ENCODE measurements at places on chromosomes 12 and 14. TPM values are rescaled to one million over a fixed set of nuclear protein-coding genes. Genes with fewer than 3 reads are reported as not detected.

NRDE2 gene
- 18.9 TPM for total RNA-seq

DNA sequence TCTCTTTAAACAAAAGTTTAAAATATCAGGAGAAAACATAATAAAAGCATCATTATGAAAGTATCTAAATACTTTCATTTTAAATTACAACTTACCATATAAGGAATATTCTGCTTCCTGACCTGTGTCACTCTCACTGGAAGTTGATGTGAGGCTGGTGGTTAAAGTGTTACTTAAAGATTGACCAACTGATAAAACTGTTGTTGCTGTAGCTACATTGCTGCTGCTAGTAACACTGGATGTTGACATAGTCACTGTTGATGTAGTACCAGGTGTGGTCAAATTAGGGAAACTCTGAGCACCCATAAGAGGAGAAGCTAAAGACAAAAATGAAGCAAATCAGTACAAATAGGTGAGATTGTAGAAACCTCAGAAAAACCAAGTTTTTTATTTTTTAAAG, 79.9 kb downstream of the HECTD1 start:
- H3K27me3 ChIP-seq, result no peaks in the 10 kb centered on the region
- peaks cover 20% of the 10 kb centered on the region for H3K36me3 ChIP-seq
- DNase-seq, result no peak
- no peak overlapping the region for H3K27ac ChIP-seq

- DNase-seq, result peak; percentile 64
- no peaks in the 10 kb centered on the region for H3K27me3 ChIP-seq
- H3K4me1 ChIP-seq, result no peaks in the 10 kb centered on the region
- H3K4me3 ChIP-seq, result no peak overlapping the region
- H3K27ac ChIP-seq, result no peak overlapping the region
Measured at GRCh38 chr14:93128725-93129459, 13.2 kb upstream of the ITPK1 start.

DNA sequence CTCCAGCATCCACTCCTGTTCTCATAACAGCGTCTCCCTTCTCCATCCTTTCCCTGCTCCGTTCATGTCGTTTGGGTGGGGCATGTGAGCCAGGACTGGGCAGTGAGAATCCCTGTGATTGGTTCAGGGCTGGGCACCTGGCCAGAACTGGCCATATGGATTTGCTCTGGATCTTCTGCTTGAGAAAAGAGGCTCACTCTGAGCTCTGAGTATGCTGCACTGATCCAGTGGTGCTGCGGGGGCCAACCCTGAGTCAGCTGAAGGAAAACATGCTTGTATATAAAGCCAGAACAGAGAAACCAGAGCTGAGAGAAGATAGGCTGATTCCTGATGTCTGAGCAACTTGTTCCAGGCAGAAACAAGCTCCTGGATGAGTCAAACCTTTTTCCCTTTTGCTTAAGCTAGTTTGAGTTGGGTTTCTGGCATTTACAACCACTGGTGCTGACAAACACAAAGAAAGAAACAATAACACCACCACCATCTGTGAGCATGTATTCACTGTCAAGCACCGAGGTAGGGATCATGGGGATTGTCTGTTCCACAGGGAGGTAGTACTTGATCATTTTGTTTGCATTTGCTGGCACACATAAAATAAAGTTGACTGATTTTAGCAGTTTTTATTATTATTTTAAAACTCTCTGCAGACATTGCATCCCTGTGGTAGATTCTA, 14.0 kb upstream of the HPD start:
- no peaks in the 10 kb centered on the region for H3K36me3 ChIP-seq
- no peak overlapping the region for H3K4me3 ChIP-seq
- DNase-seq, result peak; percentile 91
- H3K27me3 ChIP-seq, result no peaks in the 10 kb centered on the region
- no peaks in the 10 kb centered on the region for H3K4me1 ChIP-seq

DNA sequence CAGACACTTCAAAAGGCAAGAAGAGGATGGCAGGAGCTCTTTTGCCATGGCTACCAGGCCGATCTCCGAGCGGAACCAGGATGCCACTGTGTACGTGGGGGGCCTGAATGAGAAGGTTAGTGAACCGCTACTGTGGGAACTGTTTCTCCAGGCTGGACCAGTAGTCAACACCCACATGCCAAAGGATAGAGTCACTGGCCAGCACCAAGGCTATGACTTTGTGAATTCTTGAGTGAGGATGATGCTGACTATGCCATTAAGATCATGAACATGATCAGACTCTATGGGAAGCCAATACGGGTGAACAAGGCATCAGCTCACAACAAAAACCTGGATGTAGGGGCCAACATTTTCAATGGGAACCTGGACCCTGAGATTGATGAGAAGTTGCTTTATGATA, 9.8 kb downstream of the GARIN2 start:
- H3K4me1 ChIP-seq, result no peaks in the 10 kb centered on the region
- no peak for DNase-seq
- no peaks in the 10 kb centered on the region for H3K36me3 ChIP-seq
- no peak overlapping the region for H3K4me3 ChIP-seq
- no peak overlapping the region for H3K27ac ChIP-seq

DNA sequence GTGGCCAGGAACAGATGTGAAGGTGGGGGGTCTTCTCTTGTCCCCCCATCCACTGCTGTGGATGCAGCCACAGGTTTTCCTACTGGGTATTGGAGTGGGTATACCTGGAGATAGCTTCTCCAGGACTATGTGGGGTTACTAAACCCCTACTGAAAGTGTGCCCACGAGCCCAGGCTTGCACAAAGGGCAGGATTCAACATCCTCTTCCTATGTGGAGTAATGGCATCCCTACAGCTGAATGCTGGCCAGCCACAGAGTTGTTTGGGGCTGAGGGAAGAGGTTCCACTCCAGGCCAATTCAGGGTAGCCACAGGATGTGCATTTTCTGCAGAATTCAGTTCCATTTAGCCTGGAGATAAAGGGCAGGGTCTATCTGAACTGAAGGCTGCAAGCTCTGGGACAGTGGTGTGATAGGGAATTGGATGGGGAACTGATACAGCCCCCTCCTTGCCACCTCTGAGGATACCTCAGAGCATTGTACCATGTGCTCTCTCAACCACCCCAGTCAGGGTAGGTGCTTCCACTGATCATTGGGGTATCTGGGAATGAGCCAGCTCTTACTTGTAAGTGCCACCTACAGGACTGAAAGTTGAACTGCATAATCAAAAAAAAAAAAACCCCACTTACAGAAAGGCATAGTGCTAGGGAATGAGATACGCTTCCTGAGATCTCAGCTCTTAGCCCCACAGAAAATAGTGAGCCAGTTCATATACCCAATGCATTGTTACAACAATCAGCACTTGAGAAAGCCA, 187.1 kb downstream of the KITLG start:
- no peaks in the 10 kb centered on the region for H3K4me1 ChIP-seq
- no peak for DNase-seq
- H3K27ac ChIP-seq, result no peak overlapping the region
- no peaks in the 10 kb centered on the region for H3K36me3 ChIP-seq
- no peaks in the 10 kb centered on the region for H3K27me3 ChIP-seq

EML1 gene
- total RNA-seq, result 88.0 TPM

TAS2R14 gene
- 3.0 TPM for total RNA-seq

GRCh38 chr12:3120701-3121100, 43.5 kb downstream of the TSPAN9 start:
- no peak overlapping the region for H3K4me3 ChIP-seq
- no peaks in the 10 kb centered on the region for H3K27me3 ChIP-seq
- H3K4me1 ChIP-seq, result peaks cover 16% of the 10 kb centered on the region
- H3K27ac ChIP-seq, result peak overlapping the region; percentile 69

- H3K27me3 ChIP-seq, result no peaks in the 10 kb centered on the region
- H3K4me3 ChIP-seq, result no peak overlapping the region
- H3K36me3 ChIP-seq, result no peaks in the 10 kb centered on the region
- DNase-seq, result peak; percentile 60
- no peaks in the 10 kb centered on the region for H3K4me1 ChIP-seq
Measured at GRCh38 chr14:91897106-91897701, 29.9 kb upstream of the TC2N start.

GRCh38 chr14:70884595-70885342, 22.5 kb upstream of the PCNX1 start:
- H3K27me3 ChIP-seq, result no peaks in the 10 kb centered on the region
- no peaks in the 10 kb centered on the region for H3K36me3 ChIP-seq
- H3K27ac ChIP-seq, result no peak overlapping the region
- DNase-seq, result no peak
- no peaks in the 10 kb centered on the region for H3K4me1 ChIP-seq

GRCh38 chr14:81471062-81471461, 62.6 kb downstream of the SEL1L start:
- no peak overlapping the region for H3K4me3 ChIP-seq
- H3K27ac ChIP-seq, result no peak overlapping the region
- DNase-seq, result no peak
- no peaks in the 10 kb centered on the region for H3K4me1 ChIP-seq
- H3K27me3 ChIP-seq, result no peaks in the 10 kb centered on the region
- peaks cover 6% of the 10 kb centered on the region for H3K36me3 ChIP-seq

DNA sequence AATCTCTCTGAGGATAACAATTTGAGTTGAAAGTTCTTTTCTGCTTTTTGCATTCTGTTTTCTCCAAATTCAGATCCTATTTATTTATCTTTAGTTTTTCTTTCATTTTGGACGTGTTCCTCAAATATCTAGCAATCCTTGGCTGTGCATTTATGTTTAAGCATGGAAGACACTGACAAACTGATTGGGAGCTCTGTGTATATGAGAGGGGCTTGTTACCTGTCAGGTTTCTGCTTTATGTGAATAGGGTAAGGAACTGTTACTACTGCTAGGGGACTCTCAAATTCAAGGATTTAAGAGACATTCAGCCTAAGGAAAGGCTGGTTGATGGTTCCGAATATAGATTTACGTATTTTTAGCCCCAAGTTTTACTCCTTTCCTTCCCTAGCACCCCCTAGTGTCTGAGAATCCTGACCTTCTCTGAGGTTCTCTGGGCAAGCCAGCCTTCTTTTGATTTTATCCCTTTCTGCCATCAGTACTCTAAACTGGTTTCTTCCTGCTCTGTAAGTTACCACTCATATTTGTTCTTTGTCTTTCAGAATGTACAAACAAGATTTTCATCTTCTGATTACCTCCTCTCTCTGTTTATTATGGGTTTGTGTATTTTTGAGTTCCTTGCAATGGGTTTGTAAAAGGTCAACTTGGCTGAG, 30.5 kb downstream of the YLPM1 start:
- H3K4me3 ChIP-seq, result no peak overlapping the region
- DNase-seq, result no peak
- peaks cover 18% of the 10 kb centered on the region for H3K36me3 ChIP-seq
- no peak overlapping the region for H3K27ac ChIP-seq

GRCh38 chr12:89411234-89411633, 58.9 kb upstream of the DUSP6 start:
- peaks cover 8% of the 10 kb centered on the region for H3K4me1 ChIP-seq
- H3K27me3 ChIP-seq, result no peaks in the 10 kb centered on the region
- no peak overlapping the region for H3K4me3 ChIP-seq
- no peak for DNase-seq
- no peak overlapping the region for H3K27ac ChIP-seq

POTEM gene
- not detected for total RNA-seq

DNA sequence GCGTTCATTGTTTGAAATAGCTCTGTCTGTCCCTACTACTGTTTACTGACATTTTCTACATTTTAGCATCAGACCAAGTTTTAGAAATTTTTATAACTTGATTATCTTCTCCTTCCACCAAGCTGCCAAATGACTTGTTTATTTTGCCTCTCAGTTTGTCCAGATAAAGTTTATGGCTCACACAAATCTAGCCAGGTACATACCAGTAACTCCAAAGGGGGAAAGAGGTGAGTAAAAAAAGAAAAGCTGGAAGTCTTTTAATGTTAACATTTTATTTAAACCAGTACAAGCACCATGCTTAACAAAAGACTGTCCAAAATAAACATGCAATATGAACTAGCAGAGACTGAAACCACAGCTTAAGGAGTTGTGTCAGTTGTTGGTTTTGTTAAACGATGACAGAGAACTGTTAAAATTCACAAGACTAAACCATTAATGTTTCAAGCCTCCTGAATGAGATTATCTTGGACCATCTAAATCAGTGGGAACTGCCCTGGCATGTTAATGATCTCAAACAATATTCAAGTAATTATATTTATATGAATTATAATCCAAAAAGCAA, 14.5 kb downstream of the GMFB start:
- H3K36me3 ChIP-seq, result peaks cover 6% of the 10 kb centered on the region
- peaks cover 5% of the 10 kb centered on the region for H3K4me1 ChIP-seq
- no peak overlapping the region for H3K27ac ChIP-seq
- H3K4me3 ChIP-seq, result no peak overlapping the region
- no peaks in the 10 kb centered on the region for H3K27me3 ChIP-seq

KLHDC2 gene
- 163 TPM for total RNA-seq

IAPP gene
- total RNA-seq, result not detected

DNA sequence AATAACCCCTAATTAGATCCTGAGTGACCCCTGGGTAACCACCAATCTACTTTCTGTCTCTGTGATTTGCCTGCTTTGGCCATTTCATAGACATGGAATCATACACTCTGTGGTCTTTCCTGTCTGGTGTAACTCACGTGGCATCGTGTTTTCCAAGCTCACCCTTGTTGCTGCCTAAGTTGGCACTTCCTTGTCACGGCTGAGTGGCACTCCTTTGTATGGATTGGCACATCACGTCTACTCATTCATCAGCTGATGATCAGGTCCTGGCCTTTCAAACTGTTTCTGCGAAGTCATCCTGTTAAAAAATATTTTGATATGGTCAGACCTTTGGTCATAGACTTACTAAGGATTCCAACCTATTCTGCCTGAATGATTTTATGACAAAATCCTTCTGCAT, 87.7 kb downstream of the GLT1D1 start:
- H3K4me3 ChIP-seq, result no peak overlapping the region
- H3K27ac ChIP-seq, result no peak overlapping the region
- no peaks in the 10 kb centered on the region for H3K27me3 ChIP-seq
- no peaks in the 10 kb centered on the region for H3K4me1 ChIP-seq
- DNase-seq, result no peak

DNA sequence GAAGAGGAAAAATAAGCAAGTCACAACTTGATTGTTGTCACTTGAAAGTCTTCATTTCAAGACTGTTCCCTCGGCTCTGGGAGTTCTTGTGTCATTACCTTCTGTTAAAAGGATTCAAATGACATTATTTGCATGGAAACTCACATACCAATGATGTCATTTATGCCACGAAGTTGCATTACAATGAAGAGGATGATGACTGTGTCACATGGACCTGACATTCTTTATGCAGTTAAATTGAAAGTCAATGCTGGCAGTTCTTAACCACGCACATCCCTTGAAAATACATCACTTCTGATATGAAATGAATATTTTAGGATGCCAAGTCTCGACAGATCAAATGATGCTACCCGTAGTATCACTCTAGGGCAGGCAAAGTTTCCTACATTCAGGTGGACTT, 1069.5 kb downstream of the VRK1 start:
- no peaks in the 10 kb centered on the region for H3K36me3 ChIP-seq
- no peak overlapping the region for H3K4me3 ChIP-seq
- H3K27ac ChIP-seq, result no peak overlapping the region
- no peaks in the 10 kb centered on the region for H3K4me1 ChIP-seq
- DNase-seq, result no peak

Measured in lung (tissue), 17 donors.